ENCODE measurements at places on chromosomes 16 and 17. TPM values are rescaled to one million over a fixed set of nuclear protein-coding genes. Genes with fewer than 3 reads are reported as not detected.

Gene RNF135
- total RNA-seq, result 6.3 TPM

Gene DOC2A
- total RNA-seq, result 0.23 TPM

Gene PRKCA
- 12.4 TPM for total RNA-seq

Gene C17orf107
- 7.4 TPM for total RNA-seq

Gene PAFAH1B1
- total RNA-seq, result 87.1 TPM

Gene MXRA7
- total RNA-seq, result 136 TPM

Gene CHD9NB
- 3.5 TPM for total RNA-seq

Gene SERPINF2
- total RNA-seq, result not detected

Gene MATCAP1
- total RNA-seq, result 12.7 TPM

Gene ADAMTS18
- total RNA-seq, result 0.38 TPM

Gene ADAP2
- total RNA-seq, result 2.0 TPM

Gene TMEM132E
- not detected for total RNA-seq

Gene FAM20A
- total RNA-seq, result 0.08 TPM

Gene CCL16
- not detected for total RNA-seq

Gene ITGAD
- not detected for total RNA-seq

Gene ACE
- total RNA-seq, result 2.0 TPM

Gene LPO
- not detected for total RNA-seq

Gene TMC5
- not detected for total RNA-seq

Gene KRT40
- not detected for total RNA-seq

Measured in smooth muscle cell of the coronary artery (primary cell).